Muscle of leg (tissue), 16 donors: ENCODE measurements at places on chromosomes 6 and 20. TPM values are rescaled to one million over a fixed set of nuclear protein-coding genes. Genes with fewer than 3 reads are reported as not detected.

Gene RAD21L1
- not detected for total RNA-seq

Gene OLIG3
- not detected for total RNA-seq

GRCh38 chr6:91804981-91805380, 1218.1 kb upstream of the MAP3K7 start:
- no peak for DNase-seq

DNA sequence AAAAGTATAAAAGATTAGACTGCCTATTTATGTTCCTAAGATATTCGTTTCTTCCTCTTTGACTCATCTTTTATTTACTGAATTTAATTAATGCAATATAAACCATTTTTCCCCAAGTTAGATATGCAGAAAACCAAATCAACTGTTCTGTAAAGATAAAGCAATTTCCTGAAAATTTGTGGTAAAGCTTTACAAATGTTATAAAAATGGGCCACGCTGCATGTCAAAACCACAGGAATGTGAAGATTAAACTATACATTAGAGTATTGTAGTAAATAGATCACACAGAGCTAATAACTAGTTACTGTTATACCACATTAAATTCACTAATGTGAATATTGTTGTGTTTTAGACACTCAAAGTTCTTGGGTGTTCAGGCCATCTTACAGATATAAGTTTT, 83.4 kb downstream of the OPN5 start:
- DNase-seq, result no peak

GRCh38 chr6:156699017-156699421, 78.2 kb upstream of the ARID1B start:
- DNase-seq, result no peak

GRCh38 chr6:95693108-95693507, 115.8 kb downstream of the MANEA start:
- DNase-seq, result peak; percentile 4

DNA sequence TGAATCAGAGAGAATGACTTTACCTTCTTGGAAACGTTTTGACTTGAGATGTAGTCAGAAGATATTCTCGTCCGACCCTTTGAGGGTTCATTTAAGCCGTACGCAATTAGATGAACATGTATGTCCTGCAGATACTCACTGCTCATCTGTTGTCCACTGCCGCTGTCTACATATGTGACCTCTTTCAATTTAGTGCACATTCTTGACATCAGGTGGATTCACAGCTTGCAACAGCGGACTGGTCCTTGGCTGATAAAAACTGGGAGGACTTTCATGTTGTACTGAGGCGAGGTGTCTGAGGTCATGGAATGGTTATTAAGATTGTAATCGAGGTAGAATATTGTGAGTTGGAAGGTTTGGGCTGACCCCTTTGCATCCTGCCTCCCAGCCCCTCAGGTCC, 194.2 kb downstream of the JARID2 start:
- no peak for DNase-seq

GRCh38 chr20:25600632-25601031, 15.3 kb upstream of the NINL start:
- no peak for DNase-seq

GRCh38 chr20:15673206-15673605, 900.0 kb downstream of the KIF16B start:
- peak; percentile 43 for DNase-seq

GRCh38 chr20:408843-409696, 971 bp downstream of the RBCK1 start:
- DNase-seq, result no peak

Gene VGLL2
- 28.2 TPM for total RNA-seq

- no peak for DNase-seq
Measured at GRCh38 chr6:67011441-67011840, 1304.4 kb upstream of the EYS start.

DNA sequence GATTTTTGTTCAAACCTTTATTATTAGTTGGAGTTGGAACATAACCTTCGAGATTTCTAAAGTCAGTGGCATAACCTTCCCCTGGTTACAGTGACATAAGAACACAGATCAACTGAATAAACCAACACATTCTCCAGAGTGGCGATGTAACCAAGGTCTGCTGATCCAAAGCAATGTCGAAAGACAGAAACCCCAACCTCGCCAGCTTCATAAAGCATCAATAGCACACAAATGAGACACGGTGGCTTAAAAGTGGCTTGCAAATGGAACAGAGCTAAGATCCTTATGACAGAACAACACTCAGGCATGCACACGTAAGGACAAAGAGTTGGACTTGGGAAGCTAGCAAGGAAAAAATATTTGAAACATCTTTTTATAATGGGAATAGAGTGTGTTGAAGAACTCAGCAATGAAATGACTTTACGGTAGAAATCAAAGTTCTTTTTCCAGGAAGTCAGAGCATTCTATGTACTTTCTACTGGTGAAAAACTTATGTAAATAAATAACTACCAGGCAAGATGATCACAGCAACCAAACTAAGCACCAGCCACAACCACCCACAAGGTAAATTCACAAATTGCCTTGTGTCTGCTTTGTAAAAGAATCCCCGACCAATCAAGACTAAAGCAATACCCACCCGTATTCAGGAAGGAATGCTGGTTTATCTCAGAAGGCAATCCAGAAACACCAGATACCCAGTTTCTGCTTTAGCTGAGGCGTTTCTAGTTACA, 61.0 kb upstream of the NHSL1 start:
- DNase-seq, result no peak

DNA sequence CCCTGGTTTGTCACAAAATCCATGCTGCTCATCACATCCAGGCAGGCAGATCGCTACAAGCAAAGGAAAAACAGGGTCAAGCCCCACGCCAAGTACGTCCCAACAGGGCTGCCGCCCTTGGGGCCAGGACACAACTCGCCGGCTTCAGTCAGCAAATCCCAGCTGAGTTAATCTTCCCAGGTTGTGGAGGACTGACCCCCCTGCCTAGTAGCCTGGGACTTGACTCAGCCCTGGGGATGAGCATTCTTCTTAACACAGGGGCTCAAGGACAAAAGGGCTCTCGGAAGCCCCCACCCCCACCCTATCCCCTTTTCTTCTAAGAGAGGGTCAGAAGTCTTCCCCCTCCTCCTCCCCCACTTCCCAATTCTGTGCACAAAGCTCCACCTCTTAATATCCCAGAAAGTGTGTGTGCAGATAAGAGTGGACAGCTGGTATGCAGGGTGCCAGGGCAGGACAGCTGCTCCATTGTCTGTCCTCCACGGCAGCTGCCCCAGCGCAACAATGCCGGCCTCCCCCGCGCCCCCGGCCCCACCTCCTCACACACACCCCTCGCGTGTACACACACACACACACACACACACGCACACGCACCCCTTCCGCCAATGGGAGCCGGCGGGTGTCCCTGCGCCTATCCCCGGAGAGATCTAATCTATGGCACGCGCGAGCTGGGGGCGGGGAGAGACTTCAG, 4.5 kb downstream of the DLL1 start:
- DNase-seq, result peak; percentile 83

- no peak for DNase-seq
Measured at GRCh38 chr6:159059885-159060506, 15.2 kb upstream of the TAGAP start.

Gene RWDD1
- 56.0 TPM for total RNA-seq

GRCh38 chr6:137951064-137951597, 84.1 kb downstream of the TNFAIP3 start:
- peak; percentile 54 for DNase-seq
